ENCODE measurements at places on chromosomes 6 and 20. TPM values are rescaled to one million over a fixed set of nuclear protein-coding genes. Genes with fewer than 3 reads are reported as not detected.
A peak's percentile ranks its signal among the peaks of the same experiment; 100 is the strongest.

- no peak for DNase-seq
These were observed 38.0 kb downstream of the BMP6 start for GRCh38 chr6:7763881-7764280.

- DNase-seq, result no peak
These were observed 8.4 kb downstream of the NINL start for GRCh38 chr20:25576783-25577530.

GRCh38 chr6:120451508-120451907, 882.8 kb downstream of the TBC1D32 start:
- DNase-seq, result no peak

DNA sequence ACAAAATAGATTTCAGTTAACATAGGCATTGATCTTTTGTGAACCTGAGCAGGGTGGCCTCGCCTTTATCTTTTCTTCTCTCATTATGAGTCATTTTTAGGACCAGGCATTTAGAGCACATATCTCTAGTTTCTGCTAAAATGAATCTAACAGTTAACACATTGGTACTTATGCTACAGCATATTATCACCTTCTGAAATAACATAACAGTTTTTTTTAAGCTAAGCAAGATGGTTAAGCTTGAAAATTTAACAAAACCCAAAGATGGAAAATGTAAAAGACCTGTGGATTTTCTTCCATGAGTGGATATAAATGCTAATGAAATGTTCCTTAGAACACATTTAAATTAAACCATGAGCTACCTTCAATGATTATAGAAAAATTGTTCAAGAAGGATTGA, 487.1 kb upstream of the RNF217 start:
- DNase-seq, result no peak

Gene ARMC12
- total RNA-seq, result 0.78 TPM

Gene HMGCLL1
- not detected for total RNA-seq

DNA sequence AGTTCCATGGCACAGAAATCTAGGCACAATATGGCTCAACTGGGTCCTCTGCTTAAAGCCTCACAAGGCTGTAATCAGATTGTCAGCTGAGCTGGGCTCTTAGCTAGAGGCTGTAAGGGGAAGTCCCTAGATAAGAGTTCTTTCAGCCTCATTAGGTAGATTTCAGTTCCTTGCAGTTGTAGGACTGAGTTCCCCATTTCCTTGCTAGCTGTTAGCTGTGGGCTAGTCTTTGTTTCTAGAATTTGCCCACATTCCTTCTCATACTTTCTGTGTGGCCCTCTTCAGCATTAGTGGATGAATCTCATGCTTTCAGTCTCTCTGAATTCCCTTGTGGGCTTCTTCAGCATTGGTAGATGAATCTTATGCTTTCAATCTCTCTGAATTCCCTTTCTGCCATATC, 71.0 kb upstream of the MRAP2 start:
- no peak for DNase-seq

Gene SLC17A3
- 1.3 TPM for total RNA-seq

- no peak for DNase-seq
These were observed 1343.4 kb downstream of the GRIK2 start for GRCh38 chr6:102736941-102737368.

Gene SSTR4
- not detected for total RNA-seq

- DNase-seq, result peak; percentile 20
These were observed 90.5 kb downstream of the GRM4 start for GRCh38 chr6:34055223-34055933.

DNA sequence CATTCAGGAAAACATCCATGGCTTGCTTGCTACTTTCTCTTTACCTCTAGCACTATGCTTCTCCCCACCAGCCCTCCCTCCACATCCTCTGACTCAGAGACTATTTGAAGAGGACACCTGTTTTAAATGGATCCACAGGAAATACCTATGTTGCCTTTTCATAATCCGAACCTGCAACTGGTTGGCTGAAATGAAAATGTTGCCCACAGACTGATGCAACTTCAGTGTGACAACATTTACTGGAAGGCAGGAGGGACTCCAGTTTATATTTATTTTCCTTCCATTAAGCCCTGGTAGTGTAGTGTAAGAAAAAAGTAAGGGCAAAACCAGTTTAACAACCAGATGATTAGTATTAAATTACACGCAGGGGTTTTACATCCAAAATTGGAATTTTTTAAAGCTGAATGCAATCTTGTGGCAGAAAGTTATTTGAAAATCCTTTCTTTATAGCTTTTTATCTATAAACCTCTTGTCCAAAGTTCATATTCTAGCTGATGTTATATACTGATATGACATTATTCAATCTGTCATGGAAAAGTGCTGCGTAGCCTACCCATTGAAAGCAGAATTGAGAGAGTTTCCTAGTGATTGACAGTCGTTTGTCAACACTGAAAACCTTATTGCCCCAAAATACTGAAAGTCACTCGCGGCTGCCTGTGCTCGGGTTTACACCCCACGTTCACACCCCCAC, 881 bp upstream of the AIG1 start:
- DNase-seq, result no peak

DNA sequence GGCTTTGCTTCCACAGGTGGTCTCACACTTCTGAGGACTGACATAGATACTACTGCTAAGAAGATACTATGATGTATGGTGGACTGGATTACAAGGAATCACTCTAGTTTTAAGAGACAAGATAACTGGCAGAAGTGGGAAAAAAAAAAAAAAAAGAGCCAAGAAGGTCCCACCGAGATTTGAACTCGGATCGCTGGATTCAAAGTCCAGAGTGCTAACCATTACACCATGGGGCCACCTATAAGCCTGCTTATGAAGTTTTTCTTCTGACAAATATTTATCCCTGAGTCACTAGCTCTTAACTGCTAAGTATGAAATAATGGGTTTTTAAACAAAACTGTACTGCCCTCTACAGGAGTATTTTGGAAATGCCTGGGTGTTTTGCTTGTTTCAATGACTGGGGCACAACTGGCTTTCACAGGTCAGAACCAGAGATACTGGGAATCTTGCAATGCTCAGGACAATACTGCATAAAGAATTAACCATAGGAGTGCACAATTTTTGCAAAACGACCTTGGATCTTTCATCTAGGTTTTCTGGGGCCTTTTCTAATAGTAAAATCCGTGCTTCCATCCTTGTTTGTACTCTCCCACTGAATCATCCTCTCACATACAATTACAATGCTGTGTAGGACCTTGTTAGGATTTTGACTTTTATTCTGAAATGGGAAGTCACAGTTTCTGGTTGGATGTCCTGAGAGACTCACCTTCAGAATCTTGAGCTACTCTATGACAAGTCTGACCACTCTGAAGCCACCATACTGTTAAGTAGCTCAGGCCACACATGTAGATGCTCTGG, 116.3 kb downstream of the OR2B2 start:
- no peak for DNase-seq

Gene HS3ST5
- total RNA-seq, result not detected

DNA sequence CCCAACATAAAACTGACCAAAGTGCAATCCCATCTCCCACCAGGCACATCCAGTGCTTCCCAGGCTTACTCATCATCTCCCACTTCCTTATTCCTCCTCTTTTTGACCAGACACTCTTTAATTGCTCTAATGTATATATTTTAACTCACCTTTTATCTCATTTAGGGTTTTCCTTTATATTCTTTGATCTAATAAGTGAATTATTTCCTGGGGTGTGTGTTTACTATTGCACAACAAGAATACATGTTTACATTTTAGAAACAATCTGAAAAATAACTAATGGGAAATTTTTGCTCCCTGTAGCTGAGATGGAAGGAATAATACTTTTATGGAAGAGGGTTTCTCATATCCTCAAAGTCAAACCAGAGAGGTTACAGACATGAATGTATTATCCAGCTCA, 18.4 kb downstream of the RHAG start:
- DNase-seq, result no peak
